Hematopoietic multipotent progenitor cell treated with erythropoietin and hydrocortisone succinate and interleukin-3 and kit ligand, for 17 days (in vitro differentiated cells): ENCODE measurements at places on chromosomes 5 and 9.

- DNase-seq: no peak
Observed at GRCh38 chr9:89452561-89452960, 45.4 kb downstream of the SEMA4D start.

GRCh38 chr5:66249920-66250319, 105.8 kb downstream of the SREK1 start:
- DNase-seq: no peak

- DNase-seq: no peak
Observed at GRCh38 chr5:138978080-138978479, 102.9 kb upstream of the LRRTM2 start.

DNA sequence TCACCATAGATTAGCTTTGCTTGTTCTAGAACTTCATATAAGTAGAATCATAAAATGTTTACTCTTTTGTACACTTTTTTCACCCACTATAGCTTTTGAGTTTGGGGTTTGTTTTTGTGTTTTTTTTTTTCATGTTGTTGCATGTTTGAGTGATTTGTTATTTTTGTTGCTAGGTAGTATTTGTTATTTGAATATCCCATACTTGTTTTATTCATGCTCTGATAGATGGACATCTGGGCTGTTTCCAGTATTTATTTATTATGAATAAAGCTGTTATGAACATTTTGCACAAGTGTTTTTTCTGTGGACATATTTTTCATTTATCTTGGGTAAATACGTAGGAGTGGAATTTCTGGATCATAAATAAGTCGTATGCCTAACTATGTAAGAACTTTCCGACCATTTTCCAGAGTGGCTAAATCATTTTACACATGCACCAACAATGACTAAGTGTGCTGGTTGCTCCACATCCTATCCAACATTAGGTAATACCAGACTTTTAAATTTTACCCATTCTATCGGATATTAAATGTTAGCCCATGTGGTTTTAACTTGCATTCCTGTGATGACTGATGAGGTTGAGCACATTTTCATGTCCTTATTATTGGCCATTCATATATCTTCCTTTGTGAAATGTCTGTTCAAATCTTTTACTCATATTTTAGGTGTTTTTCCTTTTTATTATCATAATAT, 69.1 kb upstream of the NR4A3 start:
- DNase-seq: no peak

GRCh38 chr9:113798062-113799030, 77.8 kb upstream of the ZNF618 start:
- no peak for DNase-seq

DNA sequence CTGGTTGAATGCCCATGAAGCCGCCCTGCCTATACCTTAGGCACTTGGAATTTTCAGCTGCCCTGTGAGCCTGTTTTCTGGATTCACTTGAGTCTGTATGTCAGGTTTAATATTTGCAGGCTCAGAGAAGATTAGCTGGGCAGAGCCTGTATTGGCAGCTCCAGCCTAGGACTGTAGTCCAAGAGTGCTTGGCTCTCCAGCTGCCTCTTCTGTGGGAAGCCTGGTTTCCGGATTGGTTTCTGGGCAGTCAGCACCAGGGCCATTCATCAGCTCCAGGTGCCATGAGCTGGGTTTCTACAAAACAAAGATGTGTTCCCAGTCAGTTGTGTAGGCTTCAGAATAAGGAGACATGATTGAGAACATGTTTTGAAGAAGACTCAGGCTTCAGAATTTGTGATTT, 90.1 kb downstream of the ARHGAP26 start:
- no peak for DNase-seq

- no peak for DNase-seq
Observed at GRCh38 chr5:65938256-65938655, 11.9 kb downstream of the ERBIN start.

- DNase-seq: no peak
Observed at GRCh38 chr9:136014147-136014923, 53.2 kb upstream of the UBAC1 start.

DNA sequence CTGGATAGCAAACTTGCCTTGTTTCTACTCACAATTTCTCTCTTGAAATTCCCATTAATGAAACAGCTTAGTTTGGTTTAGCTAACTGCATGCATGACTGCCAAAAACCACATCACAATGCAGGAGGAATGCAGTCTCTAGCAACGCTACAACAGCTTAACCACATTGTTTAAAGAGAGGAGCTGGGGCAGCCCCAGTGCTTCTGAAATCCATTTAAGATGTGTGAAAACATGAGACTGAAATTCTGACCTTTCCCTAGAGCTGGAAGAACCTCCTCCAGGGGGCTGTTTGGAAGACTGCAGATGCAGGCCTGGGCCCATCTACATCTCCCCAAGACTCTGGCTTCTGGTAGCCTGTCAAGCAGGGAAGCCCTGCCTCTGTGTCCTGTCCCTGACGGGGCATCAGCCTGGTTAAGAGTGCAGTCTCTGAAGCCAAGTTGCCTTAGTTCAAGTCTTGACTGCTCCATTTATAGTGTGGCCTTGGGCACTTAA, 157.1 kb downstream of the ZNF462 start:
- no peak for DNase-seq

DNA sequence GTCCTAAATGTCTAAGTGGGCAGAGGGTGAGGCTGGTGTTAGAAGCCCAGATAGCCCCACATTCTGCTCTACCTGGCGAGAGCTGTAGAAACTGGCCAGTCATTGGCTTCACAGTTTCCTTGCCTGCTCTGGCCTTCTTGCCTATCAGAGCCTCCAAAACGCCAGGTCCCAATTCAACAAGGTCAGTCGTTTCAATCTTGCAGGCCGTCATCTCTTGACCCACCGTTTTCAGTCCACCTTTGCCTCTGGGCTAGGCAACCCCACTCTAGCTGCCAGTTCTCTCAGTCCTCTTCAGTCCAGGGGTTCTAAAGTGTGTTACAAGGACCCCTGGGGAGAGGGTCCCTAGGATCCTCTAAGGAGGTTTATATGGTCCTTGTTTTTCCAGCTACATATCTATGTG, 20.0 kb upstream of the TIFAB start:
- no peak for DNase-seq

GRCh38 chr5:10365782-10366181, 12.3 kb downstream of the MARCHF6 start:
- no peak for DNase-seq

GRCh38 chr5:32302835-32303754, 9.6 kb downstream of the MTMR12 start:
- no peak for DNase-seq

- peak; percentile 14 for DNase-seq
Observed at GRCh38 chr9:132993511-132993939, 15.0 kb downstream of the GFI1B start.

DNA sequence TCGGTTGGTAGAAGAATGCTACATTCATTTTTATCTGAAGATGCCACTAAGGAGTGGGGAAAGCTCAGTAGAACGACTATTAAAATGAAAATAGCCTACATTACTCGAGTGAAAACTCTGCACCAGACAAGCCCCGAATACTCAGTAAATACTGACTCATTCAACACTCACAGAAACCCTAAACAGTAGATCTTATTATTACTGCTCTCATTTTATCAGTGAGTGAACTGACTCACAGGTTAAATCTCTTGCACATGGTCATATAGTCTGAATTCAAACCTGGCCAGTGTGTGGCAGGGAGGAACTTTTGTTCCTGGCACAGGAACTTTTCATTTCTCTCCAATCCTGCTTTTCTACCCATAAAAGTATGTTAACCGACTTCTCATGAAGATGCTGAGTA, 9.6 kb upstream of the PAPPA start:
- no peak for DNase-seq

GRCh38 chr5:95934207-95934804, 27.3 kb downstream of the ELL2 start:
- DNase-seq: peak; percentile 86

DNA sequence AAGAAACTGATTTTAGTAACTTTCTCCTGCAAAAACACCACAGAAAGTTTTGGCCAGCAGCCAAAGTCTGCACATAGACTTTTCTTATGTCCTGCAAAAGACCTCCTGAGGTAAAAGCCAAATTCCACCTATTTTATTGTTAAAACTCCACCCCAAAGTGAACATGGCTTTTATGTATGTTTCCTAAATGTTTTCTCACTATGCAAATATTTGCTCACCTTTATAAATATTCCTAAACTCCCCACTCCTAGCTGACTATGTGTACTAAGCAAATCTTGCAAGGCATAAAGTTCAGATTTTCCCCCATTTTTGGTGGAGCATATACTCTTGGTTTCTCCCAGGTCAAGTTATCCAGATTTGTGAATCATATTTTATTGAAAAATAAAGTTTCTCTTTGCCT, 446.2 kb downstream of the DNAH5 start:
- DNase-seq: no peak

GRCh38 chr5:83177803-83178202, 100.5 kb downstream of the XRCC4 start:
- DNase-seq: no peak

DNA sequence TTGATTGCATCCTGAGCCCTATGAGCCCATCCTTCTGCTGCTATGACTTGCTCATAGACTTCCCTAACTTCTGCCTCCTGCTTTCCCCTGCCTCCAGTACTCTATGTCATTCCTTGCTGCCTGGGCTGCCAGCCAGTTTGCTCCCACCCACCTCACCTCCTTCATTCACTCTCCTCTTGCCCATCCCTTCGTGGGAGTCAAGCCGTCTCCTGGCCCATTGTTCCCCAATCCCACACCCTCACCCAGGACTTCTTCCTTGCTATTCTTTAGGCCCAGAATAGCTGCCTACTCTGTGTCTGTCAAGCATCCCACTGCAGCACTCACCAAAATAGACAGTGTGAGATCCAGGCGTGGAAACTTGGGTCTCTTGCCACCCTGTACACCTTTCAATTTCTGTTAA, 131.0 kb downstream of the RASGRF2 start:
- no peak for DNase-seq

- DNase-seq: no peak
Observed at GRCh38 chr5:172545291-172545801, 91.0 kb upstream of the SH3PXD2B start.

DNA sequence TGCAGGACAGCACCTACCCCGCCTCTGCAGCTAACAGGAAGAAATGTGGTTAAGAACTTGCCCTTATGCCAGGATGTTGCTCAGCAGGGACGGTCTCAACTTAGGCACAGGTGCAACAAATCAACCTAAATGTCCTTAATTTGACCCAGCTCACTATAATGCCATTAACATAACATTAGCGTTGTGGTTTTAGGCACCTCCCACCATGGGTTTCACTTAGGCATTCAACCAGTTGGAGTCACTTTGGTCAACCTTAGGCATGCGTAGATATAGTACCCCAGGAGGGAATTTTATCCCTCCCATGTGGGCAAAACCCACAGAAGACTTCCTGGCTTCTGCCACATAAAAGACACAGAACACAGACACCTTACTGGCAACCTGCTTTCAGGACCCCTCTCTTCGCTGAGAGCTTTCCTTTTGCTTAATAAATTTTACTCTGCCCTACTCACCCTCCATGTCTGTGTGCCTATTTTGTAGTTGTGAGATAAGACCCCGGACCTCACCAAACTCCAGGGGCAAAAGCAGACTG, 8.7 kb upstream of the ERAP1 start:
- DNase-seq: no peak

- DNase-seq: no peak
Observed at GRCh38 chr9:78566948-78567675, 270.2 kb downstream of the PSAT1 start.

GRCh38 chr5:55604611-55605067, 69.9 kb upstream of the PLPP1 start:
- DNase-seq: no peak

GRCh38 chr5:93735378-93735777, 6.0 kb downstream of the POU5F2 start:
- DNase-seq: no peak

DNA sequence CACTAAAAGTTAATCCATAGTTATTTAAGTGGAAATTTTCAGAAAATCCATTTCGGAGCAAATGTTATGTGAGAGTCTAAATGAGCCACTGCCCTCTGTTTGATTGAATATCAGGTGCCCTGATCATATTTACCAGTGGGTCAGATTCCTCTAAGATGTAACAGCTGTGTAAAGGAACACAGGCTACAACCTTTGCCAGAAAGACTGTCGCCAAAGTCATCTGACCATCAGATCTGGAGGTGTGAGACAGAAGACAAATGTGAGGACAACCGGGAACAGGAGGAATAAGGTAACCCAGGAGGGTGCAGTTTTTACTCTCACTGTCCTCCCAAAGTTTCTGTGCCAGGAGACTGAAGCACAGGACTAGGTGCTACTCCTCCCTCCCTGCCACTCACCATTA, 90.8 kb downstream of the CAAP1 start:
- no peak for DNase-seq

DNA sequence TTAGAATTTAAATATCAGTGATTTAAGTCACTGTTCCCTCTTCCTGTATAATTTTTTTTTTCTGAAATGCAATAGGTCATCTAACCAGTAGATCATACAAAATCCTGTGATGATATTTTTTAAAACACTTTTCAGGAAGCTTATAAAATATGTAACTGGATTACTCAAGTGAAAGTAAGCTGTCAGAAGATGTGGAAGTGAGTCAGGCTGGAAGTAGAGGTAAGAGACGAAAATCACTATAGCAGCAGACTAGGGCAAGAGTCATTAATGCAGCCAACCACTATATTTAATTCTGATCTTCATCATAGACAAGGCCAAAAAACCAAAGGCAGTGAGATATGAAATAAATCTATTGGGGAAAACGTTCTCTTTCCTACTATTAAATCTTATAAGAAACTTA, 65.7 kb upstream of the C6 start:
- no peak for DNase-seq

GRCh38 chr9:105369911-105370310, 77.9 kb upstream of the FSD1L start:
- DNase-seq: no peak

DNA sequence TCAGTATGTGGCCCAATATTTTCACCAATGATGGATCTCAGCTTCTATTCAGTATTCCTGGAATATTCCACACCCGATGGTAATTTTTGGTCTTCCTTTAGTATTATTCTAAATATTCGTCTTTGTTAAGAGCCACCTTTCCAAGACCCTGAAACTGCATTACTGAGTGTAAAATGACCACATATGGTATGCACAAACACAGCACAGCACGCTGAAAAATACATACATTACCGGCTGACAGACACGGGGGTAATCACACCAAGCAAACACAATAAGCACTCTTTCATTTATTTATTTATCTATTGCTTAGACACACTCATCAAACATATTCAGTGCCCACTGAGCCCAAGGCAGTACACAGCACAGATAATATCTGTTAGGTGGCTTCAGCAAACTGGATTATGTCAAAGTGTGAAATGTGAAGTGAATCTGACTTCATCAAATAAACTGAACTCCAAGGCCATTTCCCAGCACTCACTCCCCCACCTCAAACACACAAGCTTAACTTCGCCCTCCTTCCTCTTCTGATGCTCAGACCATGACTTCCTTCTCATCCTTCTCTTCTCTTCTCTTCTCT, 1637.8 kb upstream of the C9orf72 start:
- DNase-seq: no peak
